ENCODE measurements at places on chromosomes 6 and 20.

DNA sequence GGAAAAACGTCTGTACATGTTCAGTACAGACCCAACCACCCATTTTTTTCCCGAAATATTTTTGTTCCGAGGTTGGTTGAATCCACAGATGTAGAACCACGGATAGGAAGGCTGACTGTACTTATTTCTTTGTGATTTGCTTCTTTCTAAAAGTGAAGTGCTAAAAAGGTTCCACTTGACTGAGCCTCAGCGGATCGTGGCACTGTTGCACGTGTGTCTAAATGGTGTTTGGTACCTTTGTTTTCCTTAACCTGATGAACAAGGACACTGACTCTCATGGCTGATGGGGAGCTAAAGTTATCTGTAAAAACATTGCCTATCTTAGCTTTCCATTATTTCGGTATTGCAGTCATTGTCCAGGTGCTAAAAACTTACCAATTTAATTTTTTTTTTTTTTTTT is 6.2 kb downstream of the BPHL start:
- no peak for DNase-seq

- no peak for DNase-seq
These were observed 691 bp downstream of the SLC22A7 start for GRCh38 chr6:43298565-43299337.

DNA sequence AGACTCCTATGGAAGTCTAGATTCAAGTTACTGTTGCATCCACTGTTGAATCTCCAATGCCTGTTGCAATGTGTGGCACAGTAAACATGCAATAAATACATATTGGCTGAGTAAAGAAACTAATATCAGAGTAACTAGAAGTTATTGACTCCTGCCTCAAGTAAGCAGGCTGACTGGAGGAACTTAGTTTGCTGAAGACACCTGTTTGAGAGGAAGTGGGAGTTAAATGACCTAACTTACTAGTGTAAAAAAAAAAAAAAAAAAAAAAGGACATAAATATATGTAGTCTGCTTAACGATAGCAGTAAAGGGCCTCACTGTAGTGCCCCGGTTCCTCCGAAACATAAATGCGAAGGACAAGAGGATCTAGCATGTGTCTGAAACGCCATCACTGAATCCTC is 249.8 kb upstream of the PRDM1 start:
- no peak for DNase-seq

GRCh38 chr6:80364149-80364548 is 257.7 kb downstream of the BCKDHB start:
- DNase-seq = no peak

DNA sequence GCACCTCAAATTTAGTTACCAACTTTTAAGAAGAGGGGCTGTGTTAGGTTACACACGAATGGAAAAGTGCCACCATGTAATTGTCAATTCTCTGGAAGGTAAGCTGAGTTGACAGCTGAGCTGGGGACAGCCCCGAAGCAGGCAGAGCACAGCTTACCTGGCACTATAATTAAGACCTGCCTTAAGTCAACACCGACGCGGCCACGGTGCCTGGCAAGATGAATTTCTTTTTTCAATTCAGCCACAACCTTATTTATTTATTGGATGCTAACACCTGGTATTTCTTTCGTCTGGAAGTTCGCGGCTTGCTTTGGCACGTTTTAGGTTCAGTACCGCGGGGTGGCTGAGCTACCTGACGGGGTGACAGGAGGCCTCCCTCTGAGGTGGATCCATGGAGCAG is 40.6 kb upstream of the NFATC2 start:
- no peak for DNase-seq

- DNase-seq = no peak
These were observed 36.3 kb downstream of the PRDM1 start for GRCh38 chr6:106122306-106122918.

DNA sequence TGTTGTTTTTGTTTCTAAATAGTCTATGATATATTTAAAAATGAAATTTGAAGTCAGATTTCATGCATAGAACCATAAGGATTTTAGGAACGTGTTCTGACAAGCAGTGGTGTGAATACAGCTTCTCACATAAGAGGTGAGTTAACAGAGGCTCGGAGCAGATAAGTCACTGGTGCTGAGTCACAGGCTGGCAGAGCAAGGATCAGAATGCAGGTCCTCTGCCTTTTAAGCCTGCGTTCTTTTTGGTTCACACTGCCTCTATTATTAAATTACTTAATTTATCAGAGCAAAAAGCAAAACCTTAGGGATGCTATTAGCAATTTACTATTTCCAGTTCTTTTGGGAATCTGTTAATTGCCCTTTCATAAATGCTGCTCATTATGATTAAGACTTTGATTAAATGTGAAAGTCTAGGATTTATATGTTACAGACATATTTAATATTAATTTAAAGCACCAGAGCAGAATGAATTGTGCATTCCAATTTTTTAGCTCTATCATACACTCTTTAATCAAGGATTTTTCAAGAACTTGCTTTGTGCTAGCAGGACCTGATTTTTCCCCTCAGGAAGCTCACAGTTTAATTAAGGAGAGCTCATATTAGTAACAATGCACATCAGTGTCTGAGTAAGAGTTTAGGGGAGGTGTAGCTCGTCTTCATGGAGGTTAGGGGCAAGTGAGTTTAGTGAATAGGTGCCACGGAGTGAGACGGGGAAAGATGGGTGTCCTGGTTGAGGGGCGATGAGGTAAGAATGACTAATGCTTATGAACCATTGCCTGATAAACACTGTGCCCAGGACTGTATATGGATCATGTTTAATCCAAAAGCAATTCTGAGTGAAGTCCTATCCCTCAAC is 212.7 kb upstream of the AGPAT4 start:
- no peak for DNase-seq

- no peak for DNase-seq
These were observed 7.4 kb upstream of the INSM1 start for GRCh38 chr20:20360464-20360863.

DNA sequence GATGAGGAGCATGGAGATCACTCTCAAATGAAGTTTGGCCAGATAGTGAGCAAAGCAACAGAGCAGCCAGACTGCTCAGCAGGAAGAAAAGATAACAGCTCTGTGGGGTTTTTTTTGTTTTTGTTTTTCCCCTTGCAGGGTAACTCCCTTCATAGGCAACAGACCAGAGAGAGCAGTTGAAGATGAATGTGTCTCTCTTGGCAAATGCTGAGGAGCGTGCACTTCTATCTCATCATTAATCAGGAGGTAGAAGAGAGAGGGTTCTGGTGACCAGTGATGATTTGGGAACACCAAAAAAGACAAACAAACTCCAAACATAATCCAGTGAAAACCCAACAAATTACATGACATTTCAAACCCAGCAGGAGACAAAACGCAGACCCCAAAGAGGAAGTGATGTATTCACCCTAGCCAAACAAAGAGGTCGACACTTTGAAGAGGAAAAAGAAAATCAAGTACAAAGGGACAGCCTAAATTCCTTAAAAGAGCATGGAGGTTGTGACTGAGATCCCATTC is 66.2 kb upstream of the RREB1 start:
- no peak for DNase-seq

DNA sequence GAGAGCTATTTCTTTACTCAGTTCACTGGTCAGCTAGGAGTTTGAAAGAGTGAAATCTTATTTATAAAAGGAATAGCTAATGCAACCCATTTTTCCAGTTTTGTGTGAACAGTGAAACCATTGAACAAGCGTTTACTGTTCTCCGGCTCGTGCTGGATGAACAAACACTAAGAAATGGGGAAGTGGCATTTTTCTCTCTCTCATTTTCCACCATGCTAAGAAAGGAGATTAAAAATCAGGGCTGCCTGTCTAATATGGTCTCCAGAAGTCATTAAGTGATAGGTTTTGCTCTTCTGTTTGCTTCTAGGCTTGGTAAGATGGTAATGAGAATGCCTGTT is 774 bp upstream of the SFT2D1 start:
- DNase-seq = no peak

- no peak for DNase-seq
These were observed 22.2 kb upstream of the PNPLA1 start for GRCh38 chr6:36247693-36248092.

DNA sequence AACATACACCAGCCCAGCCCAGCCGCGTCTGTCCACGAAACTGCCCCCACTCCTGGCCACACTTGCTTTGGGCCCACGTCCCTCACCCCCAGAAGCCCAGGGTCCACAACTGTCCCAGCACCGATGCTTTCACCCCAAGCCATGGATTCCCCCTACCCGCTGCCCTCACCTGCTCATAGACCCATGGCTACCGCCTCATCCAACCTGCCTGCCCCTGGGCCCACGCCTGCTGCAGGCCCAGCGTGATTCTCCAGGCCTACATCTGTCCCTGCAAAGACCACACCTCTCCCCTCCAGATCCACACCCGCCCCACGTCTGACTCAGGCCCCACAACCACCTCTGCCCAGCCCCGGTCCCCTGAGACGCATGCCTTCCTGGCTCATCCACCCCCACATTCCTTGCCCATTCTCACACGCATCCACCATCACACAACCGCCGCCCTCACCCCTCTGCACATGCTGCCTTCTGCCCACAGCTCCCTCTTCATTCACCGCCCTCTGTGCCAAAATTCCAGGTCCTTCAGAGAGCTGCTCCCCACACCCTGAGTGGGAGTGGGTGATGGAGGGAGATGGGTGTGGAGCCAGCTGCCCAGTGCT is 86.7 kb downstream of the GRM4 start:
- DNase-seq = no peak

GRCh38 chr20:34874094-34874654 is 1.5 kb upstream of the GGT7 start:
- no peak for DNase-seq

- DNase-seq = no peak
These were observed 12.5 kb downstream of the CRYBG1 start for GRCh38 chr6:106372838-106373501.

DNA sequence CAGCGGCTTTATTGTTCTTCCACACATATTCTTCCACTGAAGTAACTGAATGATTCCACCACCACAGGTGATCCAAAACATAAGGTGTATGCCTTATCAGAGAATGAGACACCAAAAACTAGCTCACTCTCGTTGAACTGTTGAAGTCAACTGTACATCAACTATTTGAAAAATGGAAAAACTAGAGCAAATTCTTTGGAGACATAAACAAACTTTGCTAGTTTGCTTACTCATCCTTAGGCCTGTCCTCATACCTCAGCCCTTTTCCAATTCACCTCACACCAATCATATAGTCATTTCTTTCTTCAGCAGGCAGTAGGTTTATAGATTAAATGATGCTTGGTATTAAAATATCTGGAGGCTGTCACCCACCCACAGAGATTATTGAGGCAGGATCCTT is 77.1 kb upstream of the RNF217 start:
- no peak for DNase-seq

DNA sequence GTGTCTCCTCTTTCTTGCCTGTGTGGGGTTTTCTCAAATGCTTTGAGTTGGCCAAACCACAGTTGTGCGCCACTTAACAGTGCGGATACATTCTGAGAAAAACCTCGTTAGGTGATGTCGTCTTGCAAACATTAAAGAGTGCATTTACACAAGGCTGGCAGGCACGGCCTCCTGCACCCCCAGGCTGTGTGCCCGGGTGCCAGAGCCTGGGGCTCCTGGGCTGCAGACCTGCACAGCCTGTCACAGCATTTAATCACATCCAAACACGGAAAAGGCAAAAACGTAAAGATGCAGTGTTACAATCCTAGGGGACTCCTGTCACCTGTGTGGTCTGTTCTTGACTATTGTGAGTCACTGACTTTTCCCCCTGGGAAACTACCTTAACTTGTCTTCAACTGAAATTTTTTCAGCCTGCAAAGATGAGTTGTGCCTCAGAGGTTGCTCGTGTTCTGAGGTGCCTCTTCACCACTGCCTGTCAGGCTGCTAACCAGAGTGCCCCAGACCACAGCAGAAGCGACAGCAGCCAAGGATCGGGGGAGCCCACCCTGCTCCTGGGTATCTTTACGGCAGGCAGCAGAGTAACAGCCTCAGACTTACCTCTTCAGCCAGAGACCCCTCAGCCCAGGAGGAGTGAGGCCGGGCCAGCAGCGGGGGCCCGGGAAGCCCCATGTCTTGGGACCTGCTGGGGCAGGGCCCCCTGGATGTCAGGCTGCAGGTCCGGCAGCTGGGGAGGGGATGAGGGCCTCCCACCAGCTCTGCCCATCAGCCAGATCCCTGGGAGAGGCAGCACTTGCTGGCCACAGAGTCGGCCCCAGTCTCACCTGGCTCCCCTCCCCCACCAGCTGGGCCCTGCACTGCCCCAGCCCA is 683 bp upstream of the C20orf204 start:
- no peak for DNase-seq

DNA sequence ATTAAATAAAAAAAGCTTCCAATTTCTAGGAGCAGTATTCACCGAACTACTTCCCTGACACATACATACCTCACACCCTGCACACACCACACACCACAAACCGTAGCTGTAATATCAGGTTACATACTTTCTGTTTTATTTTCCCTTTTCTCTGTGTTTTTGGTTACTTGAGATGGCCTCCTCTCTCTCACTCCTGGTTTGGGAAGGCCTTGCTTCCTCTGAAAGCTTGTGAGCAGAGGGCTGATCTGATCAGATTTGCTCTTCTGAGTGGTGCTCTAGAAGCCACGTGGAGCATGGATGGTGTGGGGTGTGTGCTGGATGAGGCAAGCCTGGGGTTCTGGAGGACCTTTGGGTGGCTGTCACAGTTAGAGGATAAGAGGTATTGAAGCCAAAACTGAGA is 20.9 kb downstream of the UTRN start:
- no peak for DNase-seq

- DNase-seq = no peak
These were observed 4.2 kb upstream of the RSPO3 start for GRCh38 chr6:127114214-127114760.

DNA sequence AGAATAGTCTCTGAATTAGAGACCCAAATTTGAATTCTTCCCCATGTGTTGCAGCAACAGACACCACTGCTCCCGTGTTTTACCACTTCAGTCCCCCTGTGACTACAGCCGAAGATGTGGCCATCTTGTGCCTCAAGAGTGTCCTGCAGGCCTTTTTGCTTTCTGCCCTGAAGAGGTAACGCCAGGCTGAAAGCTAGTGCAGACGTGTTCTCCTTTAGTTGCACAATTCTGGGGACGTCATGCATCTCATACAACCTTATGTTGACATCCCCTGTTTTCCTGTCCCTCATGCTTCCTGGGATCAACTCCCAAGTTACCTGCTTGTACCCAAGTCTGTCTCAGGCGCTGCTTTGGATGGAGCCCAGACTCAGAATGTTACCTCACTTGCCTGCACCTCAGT is 69.1 kb upstream of the SLC22A23 start:
- no peak for DNase-seq

- DNase-seq = no peak
These were observed 29.8 kb upstream of the SLC2A12 start for GRCh38 chr6:134082191-134082590.

DNA sequence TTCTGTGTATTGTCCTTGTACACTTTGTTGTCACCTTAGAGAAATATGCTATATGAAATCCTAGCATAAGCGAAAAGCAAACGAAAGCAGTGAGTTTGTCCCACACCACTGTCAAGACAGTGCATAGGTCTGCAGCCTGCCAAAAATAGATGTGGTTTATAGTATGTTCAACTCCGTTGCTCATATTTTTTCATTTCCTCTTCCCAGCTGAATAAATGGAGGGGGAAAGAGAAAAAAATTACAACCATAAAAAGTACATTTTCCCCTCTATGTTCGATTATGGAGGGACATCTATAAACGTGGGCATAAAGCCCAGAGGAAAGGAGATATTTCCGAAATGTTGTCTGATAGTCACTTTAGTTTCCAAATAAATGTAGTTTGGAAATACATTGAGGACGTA is 25.8 kb downstream of the PRL start:
- no peak for DNase-seq

- no peak for DNase-seq
These were observed 63.3 kb upstream of the SLC2A12 start for GRCh38 chr6:134115715-134116074.

GRCh38 chr6:157551041-157551832 is 170.2 kb downstream of the ZDHHC14 start:
- DNase-seq = no peak

GRCh38 chr6:38459291-38459690 is 180.4 kb downstream of the BTBD9 start:
- no peak for DNase-seq
